ENCODE measurements at places on chromosomes 5 and 9.
A peak's percentile ranks its signal among the peaks of the same experiment; 100 is the strongest.

DNA sequence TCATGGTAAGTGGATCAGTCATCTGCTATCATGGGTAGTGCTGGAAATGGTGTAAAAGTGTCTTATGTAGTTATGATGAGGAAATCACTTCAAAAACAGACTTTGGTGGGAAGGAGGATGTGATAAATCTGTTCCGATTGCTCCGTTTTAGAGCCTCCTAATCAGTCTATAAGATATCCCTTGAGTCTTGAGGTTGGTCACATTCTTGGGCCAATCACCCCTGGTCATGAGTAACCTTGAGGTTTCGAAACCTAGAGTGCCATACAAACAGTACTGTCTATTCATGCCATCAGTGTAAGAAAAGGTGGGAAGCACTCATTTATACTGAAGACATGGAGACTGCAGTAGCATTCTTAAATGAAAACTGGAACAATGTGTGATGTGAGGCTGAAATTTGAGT is 45.8 kb downstream of the LRRTM2 start:
- DNase-seq, result no peak

GRCh38 chr9:120109242-120109641 is 470.7 kb downstream of the CDK5RAP2 start:
- DNase-seq, result peak; percentile 67

- DNase-seq, result no peak
Observed at GRCh38 chr5:116652196-116652729, 77.6 kb upstream of the SEMA6A start.

- DNase-seq, result no peak
Observed at GRCh38 chr9:16825971-16826625, 44.4 kb downstream of the BNC2 start.

DNA sequence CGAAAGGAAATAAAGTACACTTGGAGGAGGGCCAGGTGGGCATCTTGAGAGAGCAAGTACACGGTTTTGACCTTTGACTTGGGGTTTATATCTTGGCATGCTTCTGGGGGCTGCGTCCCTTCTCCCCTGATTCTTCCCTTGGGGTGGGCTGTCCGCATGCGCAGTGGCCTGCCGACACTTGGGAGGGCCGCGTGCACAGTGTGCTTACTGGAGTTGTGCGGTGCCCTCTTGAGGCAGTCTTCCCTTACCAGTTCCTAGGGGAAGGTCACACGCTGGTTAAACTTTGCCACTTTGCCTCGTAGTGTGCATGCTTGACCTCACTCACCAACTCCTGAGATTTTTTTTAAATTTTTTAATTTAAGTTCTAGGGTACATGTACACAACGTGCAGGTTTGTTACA is 4.3 kb upstream of the CLPTM1L start:
- DNase-seq, result no peak

GRCh38 chr9:108103046-108103693 is 613.6 kb upstream of the KLF4 start:
- no peak for DNase-seq

DNA sequence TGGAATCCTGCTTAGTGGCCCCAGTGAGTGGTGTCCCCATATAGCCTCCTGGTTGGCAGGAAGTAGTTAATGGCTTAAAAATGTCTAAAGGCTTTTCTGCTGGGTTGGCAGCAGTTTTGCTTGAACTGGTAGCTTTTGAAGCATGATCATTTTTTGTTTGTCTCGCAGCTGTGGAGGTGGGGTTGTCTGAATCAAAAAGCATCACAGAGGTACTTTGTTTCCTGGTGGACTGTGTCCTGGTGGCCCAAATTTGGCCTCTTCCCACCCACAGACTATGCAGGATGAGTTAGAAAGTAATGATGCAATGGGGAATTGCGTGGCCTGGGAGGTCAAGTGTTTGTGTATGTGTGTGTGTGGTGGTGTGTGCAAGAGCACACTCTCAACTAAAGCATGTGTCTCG is 322.7 kb downstream of the ARHGEF28 start:
- no peak for DNase-seq

GRCh38 chr5:176514244-176514950 is 22.8 kb downstream of the RNF44 start:
- no peak for DNase-seq

DNA sequence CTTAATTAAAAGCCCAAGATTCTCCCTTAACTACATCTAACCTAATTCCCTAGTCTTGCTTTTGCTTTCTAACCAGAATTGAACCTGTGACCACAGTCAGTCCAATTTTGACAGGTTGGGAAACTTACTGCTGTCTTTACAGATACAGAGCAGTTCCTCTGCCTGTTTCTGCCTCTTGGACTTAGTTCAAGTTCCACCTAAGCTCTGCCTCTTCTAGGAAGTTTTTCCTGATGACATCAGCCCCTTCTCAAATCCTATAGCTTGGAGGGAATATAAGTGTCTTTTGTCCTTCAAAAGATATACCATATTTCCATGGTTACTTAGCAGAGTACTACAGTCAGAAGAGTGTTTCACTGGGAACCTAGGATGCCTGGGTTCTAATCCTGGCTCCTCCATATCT is 31.7 kb downstream of the BRINP1 start:
- no peak for DNase-seq

DNA sequence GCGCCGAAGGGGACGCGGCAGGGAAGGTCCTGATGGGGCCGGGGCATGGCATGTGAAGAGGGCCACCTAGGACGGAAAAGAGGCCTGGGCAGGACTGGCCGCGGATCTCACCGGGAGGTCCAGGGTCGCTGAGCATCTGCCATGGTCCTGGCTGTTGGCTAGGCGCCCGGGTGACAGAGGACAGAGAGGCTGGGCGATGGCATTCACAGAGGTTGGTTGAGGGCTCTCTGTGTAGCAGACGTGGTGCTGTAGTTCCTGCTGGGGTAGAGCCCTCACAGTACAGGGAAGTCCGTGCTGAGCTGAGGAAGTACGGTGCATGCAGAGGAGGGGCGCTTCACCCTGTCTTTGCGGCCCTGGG is 427 bp downstream of the PCYOX1L start:
- DNase-seq, result no peak

- no peak for DNase-seq
Observed at GRCh38 chr9:98185611-98186171, 6.7 kb downstream of the CORO2A start.

DNA sequence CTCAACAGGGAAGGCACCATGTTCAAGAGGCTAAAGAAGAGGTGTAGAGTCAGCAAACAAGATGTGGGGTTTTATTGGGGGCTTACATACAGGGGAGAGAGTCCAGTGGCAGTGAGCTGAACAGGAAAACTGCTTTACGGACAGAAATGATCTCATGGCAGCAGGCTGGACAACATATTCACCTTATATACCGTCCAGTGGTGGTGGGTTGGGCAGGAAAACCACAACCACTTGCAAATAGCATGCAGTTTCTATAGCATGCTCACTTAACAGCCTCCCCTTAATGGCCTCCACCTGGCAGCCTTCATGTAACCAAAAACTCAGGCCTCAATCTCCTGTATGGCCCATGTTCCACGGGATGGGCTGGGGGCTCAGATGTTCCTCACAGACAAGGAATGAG is 5.4 kb downstream of the TNFSF8 start:
- DNase-seq, result no peak

DNA sequence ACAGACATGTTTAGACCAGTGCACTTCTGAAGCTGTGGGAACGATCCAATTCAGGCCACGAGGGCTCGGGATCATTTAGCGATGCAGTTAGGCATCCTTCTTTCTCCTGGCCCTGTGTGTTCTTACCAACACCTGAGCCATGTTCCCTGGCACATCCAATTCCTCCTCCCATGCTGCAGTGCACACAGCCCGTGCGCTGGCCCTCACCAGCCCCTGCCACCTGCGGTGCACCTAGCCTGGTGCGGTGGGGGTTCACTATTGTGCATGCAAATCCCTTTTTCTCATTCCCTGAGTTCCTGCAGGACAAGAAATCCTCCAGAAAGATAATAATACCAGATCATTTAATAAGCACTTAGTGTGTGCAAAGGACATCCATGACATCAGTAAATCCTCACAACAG is 53.5 kb downstream of the NEURL1B start:
- no peak for DNase-seq

- no peak for DNase-seq
Observed at GRCh38 chr9:134951461-134951860, 33.7 kb upstream of the FCN1 start.

- DNase-seq, result no peak
Observed at GRCh38 chr5:53971551-53971950, 338.8 kb downstream of the ARL15 start.

GRCh38 chr5:107402434-107403227 is 268.1 kb downstream of the EFNA5 start:
- no peak for DNase-seq

GRCh38 chr9:687034-687785 is 154.3 kb upstream of the DMRT1 start:
- no peak for DNase-seq

- no peak for DNase-seq
Observed at GRCh38 chr5:1480217-1480616, 35.0 kb upstream of the SLC6A3 start.

DNA sequence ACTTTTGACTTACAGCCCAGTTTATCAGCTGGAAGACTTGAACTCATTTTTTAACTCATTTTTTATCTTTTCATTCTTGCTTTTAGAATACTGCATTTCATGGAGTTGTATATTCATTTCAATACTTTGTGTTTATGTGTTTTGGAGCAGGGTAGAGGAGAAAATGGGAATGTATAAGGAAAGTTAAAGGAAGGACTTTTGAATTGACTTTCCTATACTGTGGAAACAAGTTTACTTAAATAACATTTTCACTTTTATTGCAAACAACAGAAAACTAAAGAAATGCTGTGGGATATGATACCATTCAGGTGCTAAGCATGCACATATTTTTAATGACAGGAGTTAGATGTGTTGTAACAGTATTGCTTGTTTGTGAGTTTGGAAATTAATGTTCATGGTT is 11.7 kb downstream of the NIPBL start:
- no peak for DNase-seq

GRCh38 chr5:89703817-89704216 is 705.7 kb downstream of the CETN3 start:
- DNase-seq, result no peak

DNA sequence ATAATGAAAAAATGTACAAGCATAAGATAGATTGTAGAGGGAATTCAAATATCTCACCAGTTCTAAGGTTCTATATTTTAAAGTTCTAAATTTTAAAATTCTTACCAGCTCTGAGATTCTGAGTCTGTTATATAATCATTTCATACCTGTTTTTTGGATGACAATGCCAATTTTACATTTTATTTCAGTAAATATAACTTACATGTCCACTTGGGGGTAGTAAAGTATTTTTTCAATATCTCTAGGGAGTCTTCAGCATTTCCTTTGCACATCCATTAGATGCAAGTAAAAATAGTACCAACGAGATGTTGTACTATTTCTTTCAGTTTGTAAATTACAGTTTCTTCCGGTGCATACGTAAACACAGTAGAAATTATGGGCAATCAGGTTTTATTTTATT is 25.7 kb downstream of the NMUR2 start:
- no peak for DNase-seq

- DNase-seq, result peak; percentile 82
Observed at GRCh38 chr9:95313010-95313498, 4.5 kb downstream of the FANCC start.

- DNase-seq, result no peak
Observed at GRCh38 chr5:6162175-6162574, 216.2 kb downstream of the MED10 start.

DNA sequence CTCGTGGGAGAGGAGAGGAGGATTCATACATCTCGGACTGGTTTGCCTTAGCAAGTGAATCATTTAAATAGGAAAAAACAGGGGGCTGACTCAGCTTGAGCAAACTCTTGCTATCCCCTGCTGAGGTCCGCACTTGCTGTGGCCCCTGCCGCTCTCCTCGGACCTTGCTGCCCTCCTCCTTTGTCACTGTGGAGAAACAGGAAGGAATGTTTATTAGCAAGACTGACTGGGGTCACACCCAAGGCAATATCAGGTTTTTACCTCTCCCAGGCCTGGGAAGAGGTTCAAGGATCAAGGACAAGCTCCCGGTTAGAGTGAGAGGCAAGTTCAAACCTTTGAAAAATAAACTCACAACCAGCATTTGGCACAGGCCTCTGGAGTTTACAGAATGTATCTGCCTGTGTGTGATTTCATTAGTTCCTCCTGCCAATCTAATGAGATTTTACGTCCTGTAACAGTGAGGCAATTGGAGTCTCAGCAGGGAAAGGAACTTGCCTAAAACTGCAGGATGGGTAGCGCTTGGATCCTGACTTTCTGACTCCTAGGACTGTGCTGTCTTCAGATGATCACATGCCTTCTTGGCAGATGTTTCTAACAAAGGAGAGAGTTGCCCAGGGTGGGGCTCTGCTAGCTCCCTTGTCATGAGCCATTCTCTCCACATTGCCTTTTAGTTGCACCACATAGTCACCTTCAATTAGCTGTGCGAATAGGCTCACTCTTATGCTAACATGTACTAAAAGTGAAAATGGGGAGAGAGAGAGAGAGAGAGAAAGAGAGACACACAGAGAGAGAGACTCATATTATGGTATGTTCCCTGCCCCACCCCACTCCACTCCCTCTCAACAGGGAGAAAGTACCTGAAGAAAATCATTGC is 108.6 kb upstream of the CDKN2B start:
- DNase-seq, result no peak

DNA sequence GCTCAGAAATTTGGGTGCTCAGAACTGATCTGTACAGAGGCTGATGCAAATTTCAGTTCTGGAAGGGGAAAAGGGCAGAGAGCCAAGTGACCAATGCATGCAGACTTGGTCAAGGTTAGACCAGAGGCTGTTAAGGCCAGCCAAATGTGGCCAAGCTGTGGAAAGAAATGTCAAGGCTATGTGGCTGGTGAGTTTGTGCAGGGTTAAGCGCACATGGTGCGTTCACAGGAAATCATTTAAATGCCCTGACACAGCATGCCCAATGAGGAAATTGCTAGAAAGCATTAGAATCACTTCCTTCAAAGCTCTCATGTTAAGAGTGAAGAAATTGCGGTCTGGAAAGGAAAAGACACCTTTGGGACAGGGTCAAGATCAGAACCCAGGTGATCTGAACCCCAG is 58.0 kb downstream of the PTPN3 start:
- DNase-seq, result no peak

GRCh38 chr5:116529615-116530014 is 45.0 kb downstream of the SEMA6A start:
- DNase-seq, result no peak

GRCh38 chr9:108603141-108603540 is 252.6 kb downstream of the ACTL7B start:
- no peak for DNase-seq

- no peak for DNase-seq
Observed at GRCh38 chr9:127033789-127034188, 88.6 kb downstream of the ANGPTL2 start.

GRCh38 chr5:43290726-43291125 is 22.5 kb downstream of the HMGCS1 start:
- DNase-seq, result no peak

All from D341Med (cell line).